ENCODE measurements at places on chromosomes 6 and 20. TPM values are rescaled to one million over a fixed set of nuclear protein-coding genes. Genes with fewer than 3 reads are reported as not detected.

DNA sequence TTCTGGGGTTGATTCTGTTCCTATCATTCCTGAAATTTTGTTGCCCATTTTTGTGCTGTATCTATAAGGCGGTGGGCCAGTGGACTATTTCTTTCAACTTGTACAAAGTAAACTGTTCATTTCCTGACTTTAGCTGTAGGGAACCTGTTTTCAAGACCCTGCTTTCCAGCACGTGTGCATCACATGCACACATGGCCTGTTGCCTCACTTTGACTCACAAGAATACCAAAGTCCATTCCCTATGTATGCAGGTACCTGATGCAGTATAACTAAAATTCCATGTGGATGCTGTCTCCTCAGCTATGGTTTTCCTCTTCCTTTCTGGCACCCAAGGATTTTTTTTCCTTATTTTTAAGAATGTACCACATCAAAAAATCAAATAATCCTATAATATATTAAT is 284.1 kb upstream of the MANEA start:
- no peak for DNase-seq

GRCh38 chr6:144265390-144265789 is 19.7 kb upstream of the UTRN start:
- peak; percentile 3 for DNase-seq

DNA sequence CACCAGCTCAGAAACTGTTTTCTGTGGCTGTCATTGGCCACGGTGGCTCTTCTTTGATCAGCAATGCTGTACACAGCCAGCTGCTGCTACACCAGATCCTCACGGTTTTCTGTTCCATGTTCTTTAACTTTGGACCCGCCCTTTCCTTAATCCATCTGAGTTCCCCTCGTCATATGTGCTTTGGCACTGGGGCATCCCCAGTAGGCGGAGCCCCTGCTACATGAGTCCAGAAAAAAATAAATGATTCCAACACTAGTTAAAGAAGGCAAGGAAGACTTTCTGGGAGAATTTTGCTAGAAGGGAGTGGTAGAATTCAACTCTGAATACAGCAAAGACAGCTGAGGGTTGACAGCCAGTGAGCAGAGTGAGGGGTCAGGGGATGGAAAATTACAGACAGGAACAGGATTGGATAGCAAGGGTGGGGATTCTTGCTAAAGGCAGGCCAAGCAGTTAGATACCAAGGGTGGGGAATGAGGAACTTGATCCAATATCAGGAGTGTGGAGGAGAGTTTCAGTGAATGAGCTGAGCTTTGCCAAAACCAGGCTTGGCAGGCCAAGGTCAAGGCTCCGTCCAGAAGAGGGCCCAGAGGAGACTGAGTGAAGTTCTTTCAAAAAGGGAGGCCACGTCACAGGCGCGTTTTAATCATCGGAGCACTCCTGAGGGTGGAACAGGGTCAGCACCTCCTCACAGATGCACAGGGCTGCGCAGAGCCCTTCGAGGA is 391.8 kb downstream of the CDH4 start:
- DNase-seq = no peak

DNA sequence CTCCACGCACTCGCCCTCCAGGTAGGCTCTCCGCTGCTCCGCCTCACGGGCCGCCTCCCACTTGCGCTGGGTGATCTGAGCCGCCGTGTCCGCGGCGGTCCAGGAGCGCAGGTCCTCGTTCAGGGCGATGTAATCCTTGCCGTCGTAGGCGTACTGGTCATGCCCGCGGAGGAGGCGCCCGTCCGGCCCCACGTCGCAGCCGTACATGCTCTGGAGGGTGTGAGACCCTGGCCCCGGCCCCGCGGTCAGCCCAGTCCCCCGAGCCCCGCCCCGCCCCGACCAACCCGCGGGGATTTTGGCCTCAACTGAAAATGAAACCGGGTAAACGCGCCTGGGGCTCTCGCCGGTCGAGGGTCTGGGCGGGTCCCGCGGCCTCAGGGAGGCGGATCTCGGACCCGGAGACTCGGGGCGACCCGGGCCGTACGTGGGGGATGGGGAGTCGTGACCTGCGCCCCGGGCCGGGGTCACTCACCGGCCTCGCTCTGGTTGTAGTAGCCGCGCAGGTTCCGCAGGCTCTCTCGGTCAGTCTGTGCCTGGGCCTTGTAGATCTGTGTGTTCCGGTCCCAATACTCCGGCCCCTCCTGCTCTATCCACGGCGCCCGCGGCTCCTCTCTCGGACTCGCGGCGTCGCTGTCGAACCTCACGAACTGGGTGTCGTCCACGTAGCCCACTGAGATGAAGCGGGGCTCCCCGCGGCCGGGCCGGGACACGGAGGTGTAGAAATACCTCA is 598 bp downstream of the HLA-B start:
- peak; percentile 41 for DNase-seq

- DNase-seq = peak; percentile 83
Observed at GRCh38 chr20:2469991-2470422, 582 bp downstream of the SNRPB start.

DNA sequence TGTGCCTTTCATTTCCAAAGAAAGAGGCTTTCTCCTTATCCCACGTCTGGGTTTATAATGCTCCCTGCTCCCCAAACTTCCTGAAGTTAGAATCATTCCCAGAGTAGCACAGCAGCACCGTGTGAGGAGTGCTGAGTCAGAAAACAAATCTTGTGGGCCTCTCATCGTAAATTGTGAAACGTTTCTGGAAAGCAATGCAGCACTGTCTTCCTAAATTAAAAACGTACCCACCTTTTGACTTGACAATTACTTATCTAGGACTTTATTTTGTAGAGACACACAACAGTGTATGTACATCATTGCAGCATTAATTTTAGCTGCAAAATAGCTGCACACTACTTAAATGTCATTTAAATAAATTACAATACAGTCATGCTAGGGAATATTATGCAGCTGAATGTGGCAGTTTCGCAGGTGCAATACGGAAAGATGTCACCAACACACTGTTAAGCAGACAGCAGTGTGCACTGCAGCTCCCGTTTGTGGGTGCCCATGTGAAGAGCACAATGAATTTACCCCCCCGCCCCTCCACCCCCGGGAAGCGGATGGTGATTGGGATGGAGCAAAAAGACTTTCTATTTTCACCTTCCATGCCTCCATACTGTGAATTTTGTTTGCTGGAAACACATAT is 30.8 kb downstream of the RRBP1 start:
- no peak for DNase-seq

- peak; percentile 65 for DNase-seq
Observed at GRCh38 chr20:53739799-53740785, 146.5 kb upstream of the ZNF217 start.

DNA sequence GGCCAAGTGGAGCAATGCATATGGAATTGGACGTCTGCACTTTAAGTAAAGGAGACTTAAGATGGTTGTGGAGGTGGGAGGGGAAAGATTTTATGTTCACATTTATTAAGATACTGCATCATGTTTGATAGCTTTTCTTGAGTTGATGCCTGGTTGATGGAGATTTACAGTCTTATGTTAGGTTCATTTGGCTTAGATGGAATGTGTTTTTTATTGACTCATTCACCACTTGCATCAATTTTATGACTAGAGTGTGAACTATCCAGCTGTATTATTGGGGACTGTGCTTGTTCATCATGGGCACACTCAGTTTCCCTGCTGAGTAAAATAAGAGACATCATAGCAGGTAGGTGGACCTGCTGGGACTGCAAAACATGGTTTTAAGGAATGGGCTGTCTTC is 91.2 kb upstream of the SCP2D1 start:
- DNase-seq = no peak

DNA sequence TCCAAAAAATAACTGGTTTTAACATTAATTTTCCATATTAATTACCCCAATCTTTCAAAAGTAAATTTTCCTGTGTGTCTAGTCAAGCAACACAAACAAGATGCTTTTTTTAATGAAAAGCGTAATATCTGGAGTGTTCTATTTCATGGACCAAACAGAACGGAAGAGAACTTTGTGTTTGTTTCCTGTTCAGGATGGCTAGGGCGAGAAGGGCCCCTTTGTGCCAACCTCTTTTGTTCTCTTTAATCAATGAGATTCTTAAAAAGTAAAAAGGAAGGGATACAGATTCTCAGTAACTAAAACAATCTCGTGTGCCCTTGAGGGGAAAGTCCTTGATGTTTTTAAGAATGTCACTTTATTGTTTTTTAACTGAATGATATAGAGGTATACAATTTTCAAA is 55.7 kb downstream of the GNAS start:
- DNase-seq = peak; percentile 38

DNA sequence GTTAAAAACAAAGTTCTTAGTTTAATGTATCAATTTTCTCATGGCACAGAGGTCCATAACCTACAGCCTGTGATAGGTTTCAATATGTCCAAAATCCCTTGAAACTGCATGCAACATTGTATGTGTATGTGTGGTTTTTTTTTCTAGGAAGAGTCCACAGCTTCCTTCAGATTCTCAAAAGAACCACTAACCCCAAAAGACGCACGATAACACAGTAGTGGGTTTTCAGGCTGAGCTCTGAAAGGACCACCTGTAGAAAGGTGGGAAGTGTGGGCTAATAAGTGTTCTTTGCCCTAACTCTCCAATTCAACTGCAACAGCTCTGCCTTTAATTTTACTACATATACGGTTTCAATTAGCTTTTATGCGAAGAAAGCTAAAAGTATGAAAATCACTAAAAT is 11.5 kb upstream of the KATNA1 start:
- DNase-seq = no peak

DNA sequence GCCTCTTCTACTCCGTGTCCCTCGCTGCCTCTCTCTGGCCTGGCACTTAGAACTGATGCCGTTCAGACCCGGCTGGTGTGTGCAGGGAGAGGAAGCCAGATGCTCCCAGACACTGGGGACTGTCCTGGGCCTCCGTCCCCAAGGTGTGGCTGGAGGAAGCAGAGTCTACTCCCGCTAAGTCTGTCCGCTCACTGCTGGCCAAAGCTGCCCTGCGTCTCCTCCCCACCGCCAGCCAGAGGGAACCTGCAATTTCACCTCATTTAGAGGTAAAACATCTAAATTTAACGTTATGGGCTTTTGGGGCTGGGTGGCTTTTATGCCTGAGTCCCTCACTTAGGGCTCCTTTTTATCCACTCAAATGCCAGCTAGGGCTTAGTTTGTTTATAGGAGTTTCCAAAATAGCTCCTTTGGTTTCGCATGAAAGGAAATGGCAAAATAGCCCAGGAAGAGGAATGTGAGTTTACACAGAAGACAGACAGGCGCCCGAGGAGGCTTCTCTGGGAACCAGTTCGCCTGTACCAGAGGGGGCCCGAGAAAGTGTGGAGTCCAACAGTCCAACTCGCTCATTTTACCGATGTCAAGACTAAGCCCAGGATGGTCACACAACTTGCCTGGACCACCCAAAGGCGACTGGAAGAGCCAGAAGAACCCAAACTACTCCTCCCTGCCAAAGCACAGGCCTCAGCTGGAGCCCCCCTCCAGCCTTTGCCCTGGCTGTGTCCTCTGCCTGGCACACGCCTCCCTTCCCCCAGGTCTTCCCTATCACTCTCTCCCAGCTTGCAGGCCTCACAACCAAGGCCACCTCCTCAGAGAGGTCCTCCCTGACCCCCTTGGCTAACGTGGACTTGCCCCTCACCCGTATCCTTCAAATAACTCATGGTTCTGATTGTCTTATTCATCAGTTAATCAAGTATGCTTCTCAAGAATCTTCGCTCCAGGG is 54.5 kb downstream of the RIPOR3 start:
- DNase-seq = no peak

DNA sequence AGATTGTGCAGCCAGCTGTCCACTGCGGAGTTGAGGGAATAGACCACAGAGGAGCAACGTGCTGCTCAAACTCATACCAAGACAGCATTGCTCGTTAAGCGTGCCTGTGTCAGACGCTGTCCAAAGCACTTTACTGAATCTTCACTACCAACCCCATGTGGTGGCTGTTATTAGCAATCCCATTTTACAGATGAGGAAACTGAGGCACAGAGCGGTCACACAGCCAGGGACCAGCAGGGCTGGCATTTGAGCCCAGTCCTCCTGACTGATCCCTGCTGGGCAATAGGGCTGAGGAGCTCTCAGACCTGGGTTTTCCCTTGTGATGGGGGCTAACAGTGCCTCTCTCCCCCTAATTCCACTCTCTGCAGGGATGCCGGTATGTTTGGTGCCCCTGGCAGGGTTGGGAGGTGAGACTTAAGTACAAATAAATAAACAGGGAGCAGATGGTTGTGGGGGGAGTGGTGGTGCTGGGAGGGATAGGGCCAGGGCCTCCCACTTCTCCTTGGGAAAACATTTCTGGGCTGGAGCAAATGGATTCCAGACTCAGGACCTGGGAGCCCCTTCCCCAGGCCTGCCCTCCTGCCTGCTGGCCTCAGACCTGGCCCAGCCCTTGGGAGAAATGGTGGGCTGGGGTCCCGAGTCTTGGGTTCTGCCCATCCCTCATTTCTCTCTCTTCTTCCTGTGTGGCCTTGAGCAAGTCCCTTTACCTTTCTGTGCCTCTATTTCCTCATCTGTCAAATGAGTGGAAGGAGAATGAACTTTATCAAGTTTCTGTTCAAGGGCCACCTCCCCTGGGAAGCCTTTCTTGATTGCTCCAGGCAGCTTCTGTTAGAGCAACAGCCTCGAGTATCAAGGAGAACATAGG is 17.7 kb downstream of the SRXN1 start:
- DNase-seq = no peak

GRCh38 chr20:46401478-46401860 is 4.9 kb downstream of the ELMO2 start:
- no peak for DNase-seq

DNA sequence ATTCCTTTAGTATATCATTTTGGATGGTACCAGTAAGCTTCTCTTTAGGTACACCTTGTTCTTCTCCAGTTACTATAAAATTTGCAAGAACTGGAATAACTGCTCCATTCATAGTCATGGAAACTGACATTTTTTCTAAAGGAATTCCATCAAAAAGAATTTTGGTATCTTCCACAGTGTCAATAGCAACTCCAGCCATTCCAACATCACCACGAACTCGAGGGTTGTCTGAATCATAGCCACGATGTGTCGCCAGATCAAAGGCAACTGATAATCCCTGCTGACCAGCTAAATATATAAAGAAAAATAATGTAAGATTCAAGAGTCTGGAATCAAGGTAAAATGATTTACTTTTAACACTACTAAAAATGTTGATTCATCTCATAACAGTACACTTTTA is 5.3 kb downstream of the MMUT start:
- no peak for DNase-seq

Gene CAGE1
- 0.27 TPM for total RNA-seq

Gene GGTLC1
- total RNA-seq = not detected

Gene BPIFA1
- not detected for total RNA-seq

Gene COL10A1
- not detected for total RNA-seq

Gene CRISP3
- not detected for total RNA-seq

Gene SEMG1
- total RNA-seq = not detected

Gene CLPSL1
- not detected for total RNA-seq

Gene OR2B2
- not detected for total RNA-seq

Measured in OCI-LY7 (cell line).